ENCODE measurements at places on chromosomes 6 and 20.

- no peak for ATAC-seq
Observed at GRCh38 chr6:138485586-138486248, 13.6 kb downstream of the NHSL1 start.

DNA sequence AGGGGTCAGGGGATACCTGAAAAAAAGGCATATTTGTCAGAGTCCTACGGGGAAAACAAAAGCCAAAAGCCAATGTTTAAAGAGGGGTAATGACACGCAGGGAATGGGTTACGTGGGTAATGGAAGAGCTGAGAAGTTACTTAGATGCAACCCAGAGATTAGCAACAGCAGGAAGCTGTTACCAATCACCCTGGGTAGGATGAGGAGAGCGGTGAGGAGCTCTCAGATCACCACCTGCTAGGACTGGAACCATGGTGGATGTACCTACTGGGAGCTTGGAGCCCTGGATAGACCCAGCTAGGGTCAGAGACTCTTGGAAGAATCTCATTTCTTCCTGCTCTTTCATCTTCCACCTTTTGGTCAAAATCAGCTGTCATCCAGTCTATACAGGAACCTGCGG, 51.2 kb upstream of the RNF24 start:
- ATAC-seq, result no peak

DNA sequence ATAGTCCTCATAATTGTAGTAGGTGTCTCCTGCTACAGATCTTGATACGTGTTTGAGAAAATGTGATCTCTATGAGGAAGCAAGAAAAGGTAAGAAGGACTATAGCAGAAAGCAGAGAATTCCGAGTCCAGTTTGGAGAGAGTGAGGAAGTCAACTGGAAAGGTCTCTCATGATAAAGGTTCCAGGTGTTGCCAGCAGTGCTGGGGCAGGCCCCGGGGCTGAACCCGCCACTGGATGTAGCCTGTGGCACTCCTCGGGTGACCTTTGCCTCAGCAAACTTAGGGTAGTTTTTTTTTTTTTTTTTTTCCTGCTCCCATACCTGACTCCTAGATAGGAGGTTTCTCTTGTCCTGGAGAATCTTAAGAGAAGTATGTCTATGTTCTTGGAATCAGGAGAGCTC, 62.8 kb downstream of the FAM120B start:
- no peak for ATAC-seq

GRCh38 chr6:98380589-98380988, 453.8 kb upstream of the POU3F2 start:
- no peak for ATAC-seq

DNA sequence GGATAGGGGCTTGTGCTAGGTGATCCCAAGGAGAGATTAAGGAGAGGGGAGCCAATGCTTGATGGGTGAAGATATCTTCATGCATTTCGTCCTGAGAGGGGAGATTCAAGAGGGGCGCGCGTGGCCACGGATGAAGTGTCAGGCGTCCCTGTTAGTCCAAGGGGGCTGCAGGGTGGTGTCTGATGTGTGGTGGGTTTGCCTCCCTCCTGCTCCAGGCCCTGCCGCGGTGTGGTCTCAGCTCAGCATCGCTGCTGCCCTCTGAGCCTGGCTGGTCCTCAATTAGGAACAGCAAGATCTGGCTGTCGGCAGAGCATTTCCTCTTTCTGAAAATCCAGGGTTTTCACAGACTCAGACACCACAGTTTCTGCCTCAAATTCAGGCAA, 318.0 kb downstream of the THBS2 start:
- ATAC-seq, result no peak

GRCh38 chr20:62969179-62969760, 16.8 kb downstream of the SLC17A9 start:
- no peak for ATAC-seq

GRCh38 chr6:145148776-145149175, 586.5 kb downstream of the EPM2A start:
- no peak for ATAC-seq

- ATAC-seq, result no peak
Observed at GRCh38 chr6:86581833-86582232, 355.5 kb upstream of the HTR1E start.
